NCI-H510A (cell line): ENCODE measurements at places on chromosomes 5 and 9.

- DNase-seq, result no peak
Observed at GRCh38 chr5:34608859-34609648, 47.1 kb upstream of the RAI14 start.

GRCh38 chr5:154197801-154198491 lies 7.4 kb downstream of the GALNT10 start:
- DNase-seq, result peak; percentile 64

DNA sequence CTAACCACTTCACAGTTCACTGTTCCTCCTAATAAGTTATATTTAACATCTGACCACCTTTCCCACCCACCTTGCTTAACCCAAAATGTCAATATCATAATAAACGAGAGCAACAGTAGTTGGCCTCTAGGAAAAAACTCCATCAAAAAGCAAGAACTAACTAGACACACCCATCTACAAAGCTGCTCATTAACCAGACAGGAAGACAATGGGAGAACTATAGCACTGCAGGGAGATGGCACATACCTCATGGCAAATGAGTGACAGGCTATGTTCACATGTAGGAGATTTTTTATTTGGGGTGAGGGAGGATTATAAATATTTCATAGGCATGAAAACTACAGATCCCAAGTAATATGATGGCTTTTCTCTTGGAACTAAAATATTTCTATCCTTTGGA lies 23.6 kb upstream of the CDK5RAP2 start:
- DNase-seq, result no peak

GRCh38 chr5:90793183-90793582 lies 234.6 kb downstream of the ADGRV1 start:
- DNase-seq, result no peak

GRCh38 chr5:73726071-73726470 lies 100.1 kb downstream of the ARHGEF28 start:
- no peak for DNase-seq

DNA sequence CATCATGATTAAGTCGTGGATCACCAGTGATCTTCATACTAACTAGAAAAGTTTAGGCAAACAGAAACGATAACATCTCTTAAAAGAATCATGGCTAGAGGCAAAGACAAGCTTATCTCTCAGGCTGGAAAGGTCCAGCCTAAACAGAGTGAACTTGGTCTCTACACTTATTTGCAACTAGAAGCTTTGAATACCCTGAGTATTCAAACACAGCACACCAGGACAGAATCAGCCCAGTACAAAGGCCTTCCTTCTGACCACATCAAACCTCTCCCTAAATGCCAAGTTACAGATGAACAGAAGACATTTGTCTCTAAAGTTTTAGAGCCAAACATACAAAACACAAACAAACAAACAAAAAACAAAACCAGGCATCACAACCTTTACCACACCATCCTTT lies 57.2 kb downstream of the ELAVL2 start:
- no peak for DNase-seq

GRCh38 chr5:92749943-92750342 lies 831.1 kb downstream of the NR2F1-AS1 start:
- no peak for DNase-seq

GRCh38 chr9:113370806-113371325 lies 5.9 kb downstream of the HDHD3 start:
- no peak for DNase-seq

DNA sequence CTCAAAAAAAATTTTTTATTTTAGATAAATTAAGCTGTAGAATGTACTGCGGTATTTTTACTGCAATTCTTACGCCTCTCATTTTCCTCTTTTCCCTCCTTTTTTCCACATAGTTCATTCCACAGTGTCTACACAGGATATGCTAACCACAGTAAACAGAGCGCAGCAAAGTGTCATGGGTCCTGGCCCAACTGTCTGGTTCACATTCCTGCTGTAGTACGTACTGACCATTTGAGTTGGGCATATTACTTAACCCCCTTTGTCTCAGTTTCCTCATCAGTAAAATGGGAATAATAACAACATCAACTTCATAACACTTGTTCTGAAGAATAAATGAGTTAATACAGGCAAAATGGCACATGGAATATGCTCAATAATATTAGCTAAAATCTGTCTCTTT lies 41.6 kb downstream of the SLC44A1 start:
- DNase-seq, result no peak

DNA sequence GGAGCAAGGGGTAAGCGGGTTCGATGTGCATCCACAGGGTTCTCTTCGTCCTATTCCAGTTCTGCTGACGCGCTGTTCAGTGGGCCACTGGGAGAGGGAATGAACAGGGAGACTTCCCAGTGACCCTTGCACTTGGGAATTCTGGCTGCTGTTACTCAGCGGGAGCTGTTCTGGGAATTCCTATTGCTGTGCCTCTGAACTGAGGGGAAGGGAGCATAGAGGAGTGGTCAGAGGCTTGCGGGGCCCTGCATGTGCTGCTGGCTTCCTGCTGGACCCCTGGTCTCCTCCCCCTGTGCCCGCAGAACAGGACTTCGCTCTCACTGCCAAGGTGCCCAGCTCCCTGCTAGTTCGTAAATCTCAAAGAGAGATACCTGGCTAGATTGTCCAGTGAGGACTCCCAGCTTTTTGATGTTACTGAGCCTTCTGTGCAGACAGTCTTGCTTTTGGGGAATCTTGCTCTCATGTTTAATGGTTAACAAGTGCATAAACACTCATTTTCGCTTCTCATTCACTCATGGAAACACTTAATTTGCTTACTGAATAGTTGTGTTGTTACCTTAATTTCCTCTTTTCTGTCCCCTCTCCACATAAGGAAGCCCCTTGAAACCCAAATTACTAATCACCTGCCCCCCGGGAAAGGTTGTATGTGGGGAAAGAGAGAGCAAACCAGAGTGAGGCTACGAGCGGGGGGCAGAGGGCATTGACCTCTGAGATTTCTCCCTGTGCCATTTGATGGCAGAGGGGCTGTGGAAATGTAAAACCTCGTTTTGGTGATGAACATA lies 5.9 kb downstream of the TRIO start:
- no peak for DNase-seq

GRCh38 chr5:77994943-77995342 lies 218.8 kb upstream of the TBCA start:
- no peak for DNase-seq

DNA sequence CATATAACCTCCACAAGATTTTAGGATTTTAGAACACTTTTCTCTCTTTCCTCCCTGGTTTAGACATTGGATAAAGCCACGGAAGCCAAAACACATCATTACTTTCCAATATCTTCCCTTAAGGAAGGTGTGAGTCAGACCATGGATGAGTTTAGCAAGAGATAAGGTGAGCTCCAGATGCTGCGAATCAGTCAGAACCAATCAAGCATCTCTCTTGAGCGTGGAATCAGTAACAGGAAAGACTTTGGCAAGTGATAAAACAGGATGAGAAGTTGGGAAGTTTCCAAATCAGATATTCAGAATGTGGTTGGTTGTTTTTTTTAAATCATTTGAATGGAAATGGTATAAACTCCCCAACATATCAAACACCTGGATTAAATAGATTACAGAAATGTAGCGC lies 397.8 kb downstream of the EFNA5 start:
- no peak for DNase-seq

- DNase-seq, result no peak
Observed at GRCh38 chr5:91178461-91178860, 204.7 kb downstream of the ARRDC3 start.

DNA sequence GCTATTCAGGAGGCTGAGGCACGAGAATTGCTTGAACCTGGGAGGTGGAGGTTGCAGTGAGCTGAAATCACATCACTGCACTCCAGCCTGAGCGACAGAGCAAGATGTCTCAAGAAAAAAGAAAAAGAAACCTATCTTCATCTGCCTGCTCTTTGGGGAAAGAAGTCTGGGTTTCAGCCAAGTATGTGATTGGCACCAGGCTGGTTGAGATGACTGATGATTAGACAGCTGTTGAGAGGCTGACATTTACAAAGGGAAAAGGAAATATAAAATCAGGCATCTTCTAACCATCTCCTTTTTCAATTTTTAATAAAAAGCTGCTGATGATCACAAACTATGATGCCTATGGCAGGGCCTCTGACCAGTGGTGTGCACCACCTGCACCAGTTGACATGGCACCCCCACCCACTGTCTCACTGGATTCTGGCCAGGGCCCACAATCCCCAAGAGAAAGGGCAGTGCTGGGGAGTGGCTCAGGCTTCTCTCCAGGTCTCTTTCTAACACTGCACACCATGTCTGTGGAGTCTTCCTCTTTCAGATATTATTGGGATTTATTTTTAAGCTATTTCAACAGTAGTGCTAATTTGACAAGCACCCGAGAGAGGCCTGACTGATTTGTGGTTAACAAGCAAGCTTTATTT lies 17.2 kb upstream of the C5orf15 start:
- DNase-seq, result no peak

GRCh38 chr5:169011009-169011408 lies 289.9 kb downstream of the SLIT3 start:
- DNase-seq, result no peak

DNA sequence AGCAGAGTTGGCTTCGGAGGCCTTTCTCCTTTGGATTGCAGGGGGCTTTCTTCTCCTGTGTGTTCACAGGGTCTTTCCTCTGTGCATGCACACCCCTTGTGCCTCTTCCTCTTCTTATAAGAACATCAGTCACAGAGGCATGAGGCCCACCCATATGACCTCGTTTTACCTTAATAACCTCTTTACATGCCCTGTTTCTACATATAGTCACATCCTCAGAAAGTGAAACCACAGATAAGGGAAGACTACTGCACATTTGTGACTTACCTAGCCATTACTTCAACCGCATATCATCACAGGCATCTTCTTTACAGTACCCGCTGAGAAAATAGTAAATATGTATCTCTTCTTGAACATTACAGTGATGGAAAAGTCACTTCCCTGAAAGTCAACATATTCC lies 204.9 kb upstream of the TARS1 start:
- DNase-seq, result no peak

DNA sequence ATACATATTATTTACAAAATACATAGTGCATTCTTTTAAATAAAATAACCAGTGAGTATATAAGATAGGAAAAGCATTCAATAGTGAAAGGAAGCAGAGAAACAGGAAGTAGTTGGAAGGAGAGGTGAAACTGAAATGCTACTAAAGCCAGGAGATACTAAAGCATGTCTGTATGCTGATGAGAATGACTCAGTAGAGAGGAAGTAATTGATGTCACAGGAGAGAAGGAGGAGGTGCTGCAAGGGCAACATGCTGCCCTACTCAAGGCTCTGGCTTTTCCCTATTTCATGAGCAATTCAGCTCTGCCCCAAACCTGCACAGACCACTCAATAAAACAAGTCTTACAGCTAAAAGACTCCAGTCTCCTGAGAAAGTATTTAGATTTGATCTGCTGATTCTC lies 108.5 kb upstream of the TXNDC8 start:
- no peak for DNase-seq

GRCh38 chr9:38677660-38678303 lies 42.2 kb downstream of the FAM240B start:
- DNase-seq, result no peak

- no peak for DNase-seq
Observed at GRCh38 chr9:124869466-124869985, 7.6 kb downstream of the ARPC5L start.

DNA sequence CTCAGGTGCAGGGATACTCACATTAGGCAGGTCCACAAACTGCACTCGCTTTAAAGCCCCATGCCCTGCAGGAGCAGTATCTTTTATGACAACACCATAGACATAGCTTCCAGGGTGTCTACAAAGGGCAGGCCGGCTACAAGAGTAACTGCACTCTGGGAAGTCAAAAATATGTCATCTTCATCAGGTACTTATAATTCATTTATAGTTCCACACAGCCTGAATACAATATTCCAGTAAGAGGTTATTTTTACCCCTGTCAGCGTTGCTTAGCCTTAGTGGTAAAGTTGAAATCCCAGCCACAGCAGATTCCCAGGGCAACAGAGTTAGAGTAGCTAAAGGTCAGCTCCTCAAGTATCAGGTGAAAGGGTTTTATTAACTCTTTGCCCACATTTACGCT lies 82.3 kb upstream of the ITGA2 start:
- no peak for DNase-seq

DNA sequence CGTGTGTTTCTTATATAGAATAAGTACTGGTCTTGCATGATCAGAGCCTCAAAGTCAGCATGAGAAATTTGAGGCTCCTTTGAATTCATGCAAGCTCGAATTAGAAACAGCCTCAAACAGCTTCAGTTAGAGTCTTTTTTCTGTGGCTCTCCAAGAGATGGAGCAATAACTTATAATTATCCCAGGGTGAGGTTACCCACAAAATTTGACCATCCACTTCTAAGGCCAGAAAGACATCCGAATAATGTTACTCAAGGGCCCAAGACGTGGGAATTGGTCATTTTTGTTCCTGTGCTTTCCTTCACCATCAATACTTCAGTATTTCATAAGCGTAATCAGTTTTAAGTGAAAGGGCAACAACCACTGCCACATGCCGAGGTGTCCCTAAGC lies 89.7 kb downstream of the DAPK1 start:
- DNase-seq, result no peak

DNA sequence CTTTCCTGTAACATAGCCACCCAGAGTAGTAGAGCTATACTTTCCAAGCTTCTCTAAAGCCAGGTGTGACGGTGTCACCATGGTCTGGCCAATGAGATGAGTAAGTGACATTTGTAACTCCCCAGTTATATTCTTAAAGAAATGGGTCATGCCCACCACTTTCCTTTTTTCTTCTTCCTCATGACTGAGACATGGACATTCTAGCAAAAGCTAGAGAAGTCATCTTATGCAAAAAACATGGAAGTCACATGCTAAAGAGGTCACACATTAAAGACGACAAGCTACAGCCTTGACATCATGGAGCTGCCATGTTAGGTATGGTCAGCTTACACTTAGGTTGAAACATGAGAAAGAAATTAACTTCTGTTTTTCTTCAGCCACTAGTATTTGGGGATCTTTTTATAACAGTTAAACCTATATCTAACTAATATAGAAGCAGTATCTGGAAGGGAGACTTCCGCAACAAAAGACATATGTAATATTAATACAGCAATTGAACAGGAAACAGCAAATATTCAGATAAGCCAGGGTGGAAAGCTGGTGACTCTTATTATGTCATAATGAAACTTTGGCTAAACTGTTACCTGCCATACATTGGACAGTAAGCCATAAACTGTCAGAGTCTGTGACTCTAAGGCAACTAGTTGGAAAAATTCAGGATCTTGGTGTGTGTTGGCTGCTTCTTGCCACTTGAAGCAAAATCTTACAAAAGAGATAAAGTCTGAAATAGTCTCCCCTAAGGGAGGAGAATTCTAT lies 54.7 kb upstream of the SNX2 start:
- no peak for DNase-seq

DNA sequence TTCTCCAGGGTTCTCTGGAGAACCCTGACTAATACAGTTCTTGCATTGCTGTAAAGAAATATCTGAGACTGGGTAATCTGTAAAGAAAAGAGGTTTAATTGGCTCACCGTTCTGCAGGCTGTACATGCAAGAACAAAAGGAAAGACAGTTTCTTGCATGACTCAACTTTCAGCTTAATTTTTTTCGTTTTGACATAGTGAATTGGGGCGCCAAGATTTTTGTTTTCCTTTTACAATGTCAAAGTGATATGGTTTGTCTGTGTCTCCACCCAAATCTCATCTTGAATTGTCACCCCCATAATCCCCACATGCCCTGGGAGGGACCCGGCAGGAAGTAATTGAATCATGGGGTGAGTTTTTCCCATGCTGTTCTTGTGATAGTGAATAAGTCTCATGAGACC lies 11.8 kb upstream of the CRHBP start:
- DNase-seq, result no peak

- no peak for DNase-seq
Observed at GRCh38 chr9:136723362-136723976, 11.1 kb downstream of the DIPK1B start.
